ENCODE measurements at places on chromosomes 6 and 20.

DNA sequence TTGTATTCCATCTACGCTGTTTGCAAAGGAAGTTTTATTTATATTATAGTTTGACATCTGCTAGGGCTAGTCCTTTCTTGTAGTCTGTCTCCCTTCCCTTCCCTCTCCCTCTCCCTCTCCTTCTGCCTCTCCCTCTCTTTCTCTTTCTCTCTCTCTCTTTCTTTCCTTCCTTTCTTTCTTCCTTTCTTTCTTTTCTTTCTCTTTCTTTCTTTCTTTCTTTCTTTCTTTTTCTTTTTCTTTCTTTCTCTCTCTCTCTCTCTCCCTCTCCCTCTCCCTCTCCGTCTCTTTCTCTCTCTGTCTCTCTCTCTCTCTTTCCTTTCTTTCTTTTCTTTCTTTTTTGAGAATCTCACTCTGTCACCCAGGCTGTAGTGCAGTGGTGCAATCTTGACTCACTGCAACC lies 137.8 kb downstream of the CDKAL1 start:
- no peak for DNase-seq

DNA sequence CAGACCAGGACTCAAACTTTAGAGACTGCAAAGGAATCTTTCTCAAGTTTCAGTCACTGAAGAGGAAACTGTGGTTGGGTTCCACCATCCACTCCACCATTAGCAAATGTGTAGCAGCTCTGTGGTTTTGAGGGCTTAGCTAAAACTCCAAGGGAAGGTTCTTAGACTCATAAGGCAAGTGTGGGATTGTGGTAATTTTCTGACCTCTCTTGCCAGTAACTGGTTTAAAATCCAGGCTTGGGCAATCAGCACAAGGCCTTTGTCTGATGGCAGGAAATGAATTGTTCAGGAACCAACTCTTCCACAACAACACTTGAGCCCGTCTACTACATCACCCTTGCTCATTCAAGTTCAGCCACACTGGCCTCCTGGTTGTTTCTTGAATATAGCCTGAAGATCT lies 68.6 kb upstream of the FBXL4 start:
- DNase-seq = no peak

- no peak for DNase-seq
Observed at GRCh38 chr20:62524505-62524911, 48.7 kb upstream of the GATA5 start.

- DNase-seq = no peak
Observed at GRCh38 chr20:18694071-18694470, 106.2 kb downstream of the DTD1 start.

DNA sequence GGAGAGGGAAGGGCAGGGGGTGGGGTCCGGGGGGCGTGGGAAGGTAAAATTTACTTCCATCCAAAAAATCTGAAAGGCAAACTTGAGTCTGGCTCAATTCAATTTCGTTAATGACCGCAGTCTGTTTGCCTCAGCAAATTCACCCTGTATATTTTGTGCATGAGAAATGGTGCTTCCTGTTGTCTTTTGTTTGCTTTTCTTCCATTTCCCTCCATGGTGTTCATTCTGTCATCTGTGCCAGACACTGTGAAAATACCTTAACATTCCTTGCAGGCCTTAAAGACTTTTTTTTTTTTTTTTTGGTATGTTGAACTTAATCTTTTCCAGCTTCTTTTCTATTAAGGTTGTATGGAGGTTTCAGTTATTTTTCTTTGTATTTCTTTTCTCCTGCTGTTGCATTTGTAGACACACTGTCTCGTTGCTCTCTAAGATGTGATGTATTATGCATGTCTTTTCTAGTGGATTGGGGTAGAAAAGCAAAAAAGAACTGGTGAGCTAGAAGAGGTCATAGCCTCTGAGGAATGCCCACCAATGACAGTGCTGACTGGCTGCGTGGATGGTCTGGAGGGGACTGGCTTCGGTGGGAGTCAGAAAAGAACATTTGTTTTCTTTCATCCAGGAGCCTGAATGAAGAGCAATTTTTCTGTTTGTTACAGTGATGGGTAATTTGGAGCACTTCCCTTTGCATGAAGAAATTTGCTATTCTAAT lies 585.0 kb upstream of the MAP3K7 start:
- no peak for DNase-seq

- no peak for DNase-seq
Observed at GRCh38 chr6:164109770-164110140, 695.2 kb downstream of the QKI start.

GRCh38 chr6:112639391-112639831 lies 292.3 kb downstream of the RFPL4B start:
- peak; percentile 79 for DNase-seq

DNA sequence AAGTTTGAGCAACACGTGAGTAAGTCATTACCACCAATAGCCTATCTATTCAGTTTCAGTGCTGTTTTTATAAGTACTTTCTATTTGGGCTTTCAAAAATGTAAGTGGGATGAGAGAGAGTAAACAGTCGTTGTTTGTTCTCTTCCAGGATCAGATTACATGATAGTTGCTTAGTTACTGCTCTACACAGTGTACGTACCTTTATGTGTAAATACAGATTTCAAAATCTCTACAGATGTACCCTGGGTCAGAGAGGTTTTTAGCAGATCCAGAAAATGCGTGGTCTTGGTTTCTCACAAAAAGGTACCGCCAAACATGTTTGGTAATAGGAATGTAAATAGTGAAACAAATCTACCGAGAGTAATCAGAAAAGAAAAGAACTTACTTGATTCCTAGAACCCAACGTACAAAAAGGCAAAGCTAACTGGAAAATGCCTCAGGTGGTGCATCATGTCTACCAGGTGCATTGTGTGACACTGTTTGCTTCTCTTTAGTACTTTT lies 421.1 kb downstream of the BCKDHB start:
- DNase-seq = no peak

GRCh38 chr6:3619201-3619600 lies 132.3 kb downstream of the PXDC1 start:
- DNase-seq = no peak

DNA sequence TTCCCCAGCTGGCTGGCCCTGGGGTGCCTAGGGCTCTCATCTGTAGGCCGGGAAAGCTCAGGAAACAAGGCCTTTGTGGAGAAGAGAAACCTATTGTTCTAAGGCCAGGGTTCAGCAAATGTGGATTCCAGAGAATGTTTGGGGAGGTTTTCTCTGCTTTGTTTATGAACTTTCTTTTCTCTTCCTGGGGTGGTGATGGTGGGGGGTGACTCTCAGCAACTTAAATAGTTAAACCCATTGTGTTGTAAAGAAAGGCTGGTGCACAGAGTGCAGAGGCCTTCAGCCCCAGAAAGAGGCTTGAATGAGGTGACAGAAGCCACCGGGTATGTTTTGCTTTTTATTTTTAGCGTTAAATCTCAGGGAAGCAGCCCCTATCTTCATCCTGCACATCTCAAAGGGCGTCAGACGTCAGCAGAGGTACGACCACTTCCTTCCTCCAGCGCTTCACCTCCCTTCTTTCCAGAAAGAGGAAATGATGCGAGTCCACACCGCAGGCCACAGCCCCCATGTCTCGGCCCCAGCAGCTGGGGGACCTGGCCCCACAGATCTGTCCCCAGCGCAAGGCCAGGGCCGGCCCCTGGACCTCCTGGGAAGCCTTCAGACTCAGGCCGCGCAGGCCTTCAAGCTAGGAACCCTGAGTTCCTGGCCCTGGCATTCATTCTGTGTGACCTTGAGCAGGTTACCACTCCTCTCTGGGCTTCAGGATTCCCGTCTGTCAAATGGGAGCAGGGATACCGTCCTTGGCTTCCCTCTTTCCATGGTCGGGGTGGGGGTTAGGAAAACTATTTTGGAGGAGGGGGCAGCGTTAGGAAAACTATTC lies 605 bp upstream of the PPP1R16B start:
- no peak for DNase-seq

GRCh38 chr20:58454460-58454859 lies 60.7 kb downstream of the APCDD1L start:
- DNase-seq = no peak

GRCh38 chr6:81731814-81732213 lies 20.7 kb downstream of the TENT5A start:
- DNase-seq = no peak

DNA sequence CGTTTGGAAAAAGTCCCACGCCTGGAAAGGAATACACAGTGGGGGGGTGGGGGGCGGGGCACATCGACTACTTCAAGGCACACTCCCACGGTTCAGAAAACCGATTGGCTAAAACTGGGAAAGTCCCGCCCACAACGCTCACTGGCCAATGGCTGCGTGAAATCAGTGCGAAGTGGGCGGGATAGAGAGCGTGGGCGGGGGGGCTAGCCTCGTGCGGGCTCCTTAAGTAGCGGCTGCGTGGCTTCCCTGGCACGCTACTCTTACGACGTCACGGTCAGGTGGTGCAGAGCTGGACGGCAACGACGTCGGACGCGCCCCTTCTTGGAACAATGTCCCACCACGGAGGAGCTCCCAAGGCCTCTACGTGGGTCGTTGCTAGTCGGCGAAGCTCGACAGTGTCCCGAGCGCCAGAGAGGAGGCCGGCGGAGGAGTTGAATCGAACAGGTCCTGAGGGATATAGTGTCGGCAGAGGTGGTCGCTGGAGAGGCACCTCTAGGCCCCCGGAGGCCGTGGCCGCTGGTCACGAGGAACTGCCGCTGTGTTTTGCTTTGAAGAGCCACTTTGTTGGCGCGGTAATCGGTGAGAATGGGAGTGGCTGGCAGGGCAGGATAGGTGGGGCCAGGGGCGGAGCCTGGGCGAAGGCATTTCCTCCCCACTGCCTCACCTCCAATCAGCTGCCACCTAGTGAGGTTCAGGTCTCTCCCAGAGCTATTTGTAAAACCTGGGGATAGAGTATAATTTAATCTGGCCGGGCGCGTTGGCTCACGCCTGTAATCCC lies at the start of gene DDX43:
Gene DDX43 (plus strand): TSS at position 252 of the 778 bp plus-strand sequence. CDS start 78 bp downstream, at position 330.
- no peak for DNase-seq

GRCh38 chr6:78243519-78243918 lies 590.7 kb downstream of the MEI4 start:
- peak; percentile 16 for DNase-seq

DNA sequence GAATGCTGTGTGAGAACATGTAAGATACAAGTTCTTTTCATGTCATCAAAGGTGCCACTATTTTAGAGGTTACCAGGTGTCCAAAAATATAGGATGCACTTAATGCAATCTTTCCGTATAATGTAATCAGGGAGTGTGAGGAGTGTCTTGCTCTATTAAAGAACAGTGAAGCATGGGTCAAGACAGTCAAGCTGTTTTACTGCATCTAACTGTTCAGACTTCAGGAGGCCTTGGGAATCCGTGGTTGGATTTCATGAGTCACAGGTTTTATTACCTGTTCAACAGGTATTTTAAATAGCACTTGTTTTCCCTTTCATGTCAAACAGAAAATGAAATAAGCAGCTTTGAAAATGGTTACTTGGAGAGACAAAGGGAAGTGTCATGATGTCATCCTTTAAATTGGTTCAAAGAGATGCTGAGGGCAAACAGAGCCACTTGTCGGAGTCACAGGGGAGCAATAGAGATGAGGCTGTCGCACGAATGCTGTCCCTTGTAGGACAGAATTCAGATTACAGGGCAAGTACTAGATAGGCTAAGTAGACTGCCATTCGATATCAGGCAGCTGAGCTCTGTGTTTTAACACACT lies 621.5 kb downstream of the QKI start:
- DNase-seq = no peak

DNA sequence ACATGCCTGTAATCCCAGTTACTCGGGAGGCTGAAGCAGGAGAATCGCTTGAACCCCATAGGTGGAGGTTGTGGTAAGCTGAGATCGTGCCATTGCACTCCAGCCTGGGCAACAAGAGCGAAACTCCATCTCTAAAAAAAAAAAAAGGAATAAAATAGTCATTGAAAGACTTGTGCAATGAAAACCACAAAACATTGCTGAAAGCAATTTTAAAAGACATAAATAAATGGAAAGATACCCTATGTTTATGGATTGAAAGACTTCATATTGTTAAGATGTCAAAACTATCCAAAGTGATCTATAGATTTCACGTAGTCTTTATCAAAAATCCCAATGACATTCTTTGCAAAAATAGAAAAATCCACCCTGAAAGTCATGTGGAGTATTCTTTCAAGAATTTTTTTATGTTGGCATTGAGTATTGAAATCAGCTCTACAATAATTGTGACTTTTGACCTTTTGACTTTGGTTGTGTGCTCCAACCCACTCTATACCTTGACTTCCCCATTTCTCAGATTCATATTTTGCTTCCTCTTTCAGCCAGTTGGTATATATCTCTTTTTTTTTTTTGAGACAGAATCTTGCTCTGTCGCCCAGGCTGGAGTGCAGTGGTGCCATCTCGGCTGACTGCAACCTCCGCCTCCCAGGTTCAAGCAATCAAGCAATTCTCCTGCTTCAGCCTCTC lies 45.5 kb upstream of the SLC23A2 start:
- DNase-seq = no peak

DNA sequence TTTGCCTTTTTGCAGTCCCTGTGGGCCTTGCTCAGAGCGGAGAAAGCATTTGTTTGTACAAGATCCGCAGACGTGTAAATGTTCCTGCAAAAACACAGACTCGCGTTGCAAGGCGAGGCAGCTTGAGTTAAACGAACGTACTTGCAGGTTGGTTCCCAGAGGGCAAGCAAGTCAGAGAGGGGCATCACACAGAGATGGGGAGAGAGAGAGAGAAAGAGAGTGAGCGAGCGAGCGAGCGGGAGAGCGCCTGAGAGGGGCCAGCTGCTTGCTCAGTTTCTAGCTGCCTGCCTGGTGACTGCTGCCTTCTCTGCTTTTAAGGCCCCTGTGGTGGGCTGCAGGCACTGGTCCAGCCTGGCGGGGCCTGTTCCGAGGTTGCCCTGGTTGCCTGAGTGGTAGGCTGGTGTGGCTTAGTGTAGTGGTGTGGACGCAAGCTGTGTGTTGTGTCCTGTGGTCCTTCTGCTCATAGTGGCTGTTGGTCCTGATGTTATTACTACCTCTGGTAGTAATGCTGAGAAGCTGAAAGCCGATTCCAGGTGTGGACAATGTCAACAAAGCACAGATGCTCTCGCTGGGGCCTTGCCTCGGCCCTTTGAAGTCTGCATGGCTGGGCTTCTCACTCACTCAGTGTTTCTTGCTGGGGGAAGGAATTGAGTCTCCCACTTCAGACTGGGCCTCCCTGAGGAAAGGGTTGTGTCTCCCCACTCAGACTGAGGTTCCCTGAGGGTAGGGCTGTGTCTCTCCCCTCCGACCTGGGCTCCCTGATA lies 12.1 kb downstream of the VEGFA start:
- no peak for DNase-seq

DNA sequence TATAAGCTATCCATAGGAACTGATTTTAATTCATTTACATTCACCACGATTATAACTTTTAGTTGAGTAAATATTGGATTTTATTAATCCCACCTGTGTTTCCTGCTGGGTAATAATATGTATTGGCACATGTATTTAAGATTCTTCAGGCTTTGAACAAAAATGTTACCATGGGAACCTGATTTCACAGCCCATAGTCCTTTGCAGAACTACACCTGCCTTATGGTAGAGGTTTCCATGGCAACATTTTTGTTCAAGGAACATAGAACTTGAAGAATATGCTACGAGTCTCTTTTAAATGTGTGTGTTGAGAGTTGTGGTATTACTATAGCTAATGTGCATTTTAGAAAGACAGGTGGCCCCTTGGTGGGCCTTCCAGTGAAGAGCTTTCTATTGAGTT lies 317.4 kb downstream of the SAMD5 start:
- DNase-seq = no peak

- no peak for DNase-seq
Observed at GRCh38 chr20:22789676-22790075, 205.3 kb upstream of the FOXA2 start.

- DNase-seq = no peak
Observed at GRCh38 chr6:16224409-16224808, 14.0 kb upstream of the GMPR start.

Data from SJSA1 (cell line).